Vagina (tissue), 2 donors: ENCODE measurements at places on chromosomes 13 and 19.

DNA sequence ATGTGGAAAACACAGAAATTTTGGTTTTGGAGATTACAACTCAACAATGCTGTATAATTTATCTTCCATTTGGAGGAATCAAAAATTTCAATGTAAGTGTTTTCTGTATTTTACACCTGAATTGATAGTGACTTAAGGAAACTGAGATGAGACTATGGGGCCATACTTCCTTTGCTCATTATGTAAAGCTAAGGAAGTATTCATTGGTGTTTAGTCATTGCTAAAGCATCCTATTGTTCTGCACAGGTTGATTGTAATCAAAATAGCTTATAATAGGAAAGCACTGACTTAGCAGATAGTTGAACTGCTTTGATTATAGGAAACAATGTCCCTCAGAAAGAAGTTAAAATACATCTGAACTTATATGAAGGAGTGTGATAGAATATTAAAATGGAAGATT is 244.4 kb upstream of the SLITRK5 start:
- DNase-seq, result no peak

DNA sequence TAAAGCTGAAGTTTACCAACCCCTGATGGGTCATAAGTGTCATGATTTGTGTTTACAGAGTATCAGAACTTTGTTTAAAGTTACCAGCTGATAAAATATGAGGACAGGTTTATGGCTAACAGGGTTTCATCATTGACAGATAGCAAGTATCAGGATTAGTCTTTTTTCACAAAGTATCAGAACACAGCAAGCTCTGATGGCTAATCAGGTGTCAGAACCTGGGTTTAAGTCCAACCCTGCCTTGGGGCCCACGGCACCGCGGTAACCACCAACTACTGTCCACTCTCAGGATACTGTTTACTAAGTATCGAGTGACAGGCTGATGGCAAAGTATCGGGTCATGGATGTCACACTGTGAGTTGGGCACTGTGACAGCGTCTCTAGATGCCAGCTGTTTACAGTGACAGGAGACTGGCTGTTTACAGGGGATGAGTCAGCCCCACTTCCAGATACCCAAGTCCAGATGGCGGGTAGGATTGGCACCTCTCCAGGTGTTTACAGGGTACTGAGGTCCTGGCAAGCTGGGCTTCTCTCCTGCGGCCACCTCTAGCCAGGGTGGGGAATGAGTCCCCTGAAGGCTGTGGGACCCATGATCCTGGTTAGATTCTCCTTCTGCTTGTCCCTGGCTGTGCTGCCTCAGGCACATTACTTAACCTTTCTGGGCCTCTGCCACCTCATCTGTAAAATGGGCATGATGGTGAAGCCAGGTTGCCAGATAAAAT is 21.8 kb downstream of the ARRDC2 start:
- no peak for DNase-seq

- DNase-seq, result no peak
Measured at GRCh38 chr19:49870309-49870901, 3.0 kb upstream of the PNKP start.

DNA sequence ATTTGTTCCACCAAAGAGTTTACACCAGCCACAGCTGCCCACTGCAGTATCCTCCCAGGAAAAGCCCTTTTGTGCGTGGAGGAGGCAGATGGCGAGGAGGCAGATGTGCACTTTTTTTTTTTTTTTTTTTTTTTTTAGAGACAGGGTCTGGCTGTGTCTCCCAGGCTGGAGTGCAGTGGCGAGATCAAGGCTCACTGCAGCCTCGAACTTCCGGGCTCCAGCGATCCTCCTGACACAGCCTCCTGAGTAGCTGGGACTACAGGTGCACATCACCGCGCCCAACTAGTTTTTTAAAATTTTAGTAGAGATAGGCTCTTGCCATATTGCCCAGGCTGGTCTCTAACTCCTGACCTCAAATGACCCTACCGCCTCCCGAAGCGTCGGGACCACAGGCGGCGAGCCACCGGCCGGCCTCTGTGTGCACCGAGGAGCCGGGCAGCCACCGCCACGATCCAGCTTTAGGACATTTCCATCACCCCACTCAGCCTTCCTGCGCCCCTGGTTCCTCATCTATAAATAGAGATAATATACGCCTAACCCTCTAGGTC is 563 bp upstream of the PDCD5 start:
- DNase-seq, result no peak

- DNase-seq, result no peak
Measured at GRCh38 chr13:105948143-105948542, 587.3 kb downstream of the EFNB2 start.

DNA sequence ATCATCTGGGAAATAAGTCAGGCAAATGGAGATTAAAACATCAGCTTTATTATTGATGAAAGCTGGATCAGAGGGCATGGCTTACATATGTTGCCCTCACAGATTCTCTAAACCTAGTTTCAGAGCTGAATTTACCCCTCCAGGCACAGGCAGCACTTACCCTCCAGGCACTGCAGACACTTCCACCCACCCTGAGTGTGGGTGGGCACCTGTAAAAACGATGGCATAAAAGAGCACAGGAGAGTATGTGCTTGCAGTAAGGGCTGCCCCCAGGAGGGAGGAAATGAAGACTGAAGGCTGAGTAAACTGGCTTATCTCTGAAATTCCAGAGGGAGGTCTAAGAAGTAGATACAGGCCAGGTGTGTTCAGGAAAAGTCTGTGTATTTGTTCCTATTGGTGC is 185.0 kb upstream of the HTR2A start:
- DNase-seq, result no peak

DNA sequence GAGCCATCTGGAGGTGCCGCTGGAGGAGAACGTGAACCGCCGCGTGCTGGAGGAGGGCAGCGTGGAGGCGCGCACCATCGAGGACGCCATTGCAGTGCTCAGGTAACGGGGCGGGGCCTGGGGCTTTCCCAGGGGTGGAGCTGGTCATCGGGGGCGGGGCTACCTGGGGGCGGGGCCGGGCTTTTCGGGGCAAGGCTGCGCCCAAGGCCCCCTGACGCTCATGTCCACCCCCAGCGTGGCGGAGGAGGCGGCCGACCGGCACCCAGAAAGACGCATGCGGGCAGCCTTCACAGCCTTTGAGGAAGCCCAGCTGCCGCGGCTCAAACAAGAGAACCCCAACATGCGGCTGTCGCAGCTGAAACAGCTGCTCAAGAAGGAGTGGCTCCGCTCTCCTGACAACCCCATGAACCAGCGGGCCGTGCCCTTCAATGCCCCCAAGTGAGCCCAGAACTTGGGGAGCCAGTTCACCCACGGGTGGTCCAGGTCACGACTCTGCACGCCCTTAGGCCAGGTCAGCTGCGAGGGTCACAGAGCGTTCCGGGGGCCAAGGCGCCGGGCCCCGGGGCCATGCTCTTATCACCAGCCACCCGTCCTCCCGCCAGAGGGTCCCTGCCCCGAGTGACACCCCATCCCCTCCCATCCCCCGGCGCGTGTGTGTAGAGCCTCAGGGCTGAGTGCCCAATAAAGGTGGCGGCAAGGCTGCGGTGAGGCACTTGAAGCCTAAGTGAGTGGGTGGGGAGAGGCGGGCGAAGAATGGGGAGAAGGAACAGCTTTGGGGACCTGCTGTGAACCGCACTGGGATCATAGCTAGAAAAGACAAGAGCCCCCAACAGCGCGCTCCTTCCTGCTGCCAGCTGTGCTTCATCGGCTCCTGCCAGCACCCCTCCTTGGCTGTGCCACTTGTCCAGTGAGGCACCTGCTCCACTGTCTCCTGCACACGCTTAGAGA is 10.7 kb downstream of the CCDC124 start:
- no peak for DNase-seq

DNA sequence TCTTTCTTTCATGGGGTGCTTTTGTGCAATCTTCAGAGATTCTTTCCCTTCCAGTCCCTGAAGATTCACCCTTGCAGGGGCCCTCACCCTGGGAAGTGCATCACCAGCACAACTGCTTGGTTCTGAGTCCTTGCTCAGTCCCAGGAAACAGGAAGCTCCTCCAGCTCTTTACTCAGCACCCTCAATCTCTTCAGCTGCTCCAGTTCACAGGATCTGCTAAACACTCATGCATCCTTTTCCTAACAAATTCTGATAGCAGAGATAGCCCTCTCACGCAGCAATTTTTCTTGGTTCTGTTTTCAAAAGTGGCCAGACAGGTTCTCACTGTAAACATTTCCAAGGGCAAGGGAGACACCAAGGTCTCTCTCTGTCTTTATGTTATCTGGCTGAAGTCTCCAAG is 823.1 kb downstream of the LIG4 start:
- DNase-seq, result no peak

DNA sequence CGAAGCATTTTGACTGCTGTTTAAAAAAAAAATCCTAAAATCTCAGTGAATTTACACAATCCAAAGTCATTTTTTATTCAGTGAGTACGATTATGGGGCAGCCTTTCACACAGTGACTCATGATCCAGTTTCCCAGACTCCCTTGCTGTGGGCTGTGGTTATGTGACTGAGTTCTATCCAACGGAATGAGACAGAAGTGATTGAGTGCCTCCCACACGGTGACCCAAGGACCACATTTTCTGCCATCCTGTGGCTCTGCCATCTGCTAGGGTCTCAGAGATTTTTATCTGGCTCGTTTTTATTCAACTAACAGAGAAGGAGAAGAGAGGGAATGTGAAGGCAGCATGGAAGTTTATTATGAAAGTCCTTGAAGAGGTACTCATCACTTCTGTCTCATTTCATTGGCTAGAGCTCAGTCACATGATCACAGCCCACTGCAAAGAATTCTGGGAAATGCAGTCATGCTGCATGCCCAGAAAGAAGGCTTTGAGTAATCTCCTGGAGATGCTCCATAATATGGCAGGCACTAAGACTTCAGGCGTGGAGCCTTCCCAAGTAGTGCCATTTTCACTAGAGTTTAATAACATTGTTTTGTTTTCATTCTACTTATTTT is 999.4 kb downstream of the UQCRFS1 start:
- DNase-seq, result no peak

DNA sequence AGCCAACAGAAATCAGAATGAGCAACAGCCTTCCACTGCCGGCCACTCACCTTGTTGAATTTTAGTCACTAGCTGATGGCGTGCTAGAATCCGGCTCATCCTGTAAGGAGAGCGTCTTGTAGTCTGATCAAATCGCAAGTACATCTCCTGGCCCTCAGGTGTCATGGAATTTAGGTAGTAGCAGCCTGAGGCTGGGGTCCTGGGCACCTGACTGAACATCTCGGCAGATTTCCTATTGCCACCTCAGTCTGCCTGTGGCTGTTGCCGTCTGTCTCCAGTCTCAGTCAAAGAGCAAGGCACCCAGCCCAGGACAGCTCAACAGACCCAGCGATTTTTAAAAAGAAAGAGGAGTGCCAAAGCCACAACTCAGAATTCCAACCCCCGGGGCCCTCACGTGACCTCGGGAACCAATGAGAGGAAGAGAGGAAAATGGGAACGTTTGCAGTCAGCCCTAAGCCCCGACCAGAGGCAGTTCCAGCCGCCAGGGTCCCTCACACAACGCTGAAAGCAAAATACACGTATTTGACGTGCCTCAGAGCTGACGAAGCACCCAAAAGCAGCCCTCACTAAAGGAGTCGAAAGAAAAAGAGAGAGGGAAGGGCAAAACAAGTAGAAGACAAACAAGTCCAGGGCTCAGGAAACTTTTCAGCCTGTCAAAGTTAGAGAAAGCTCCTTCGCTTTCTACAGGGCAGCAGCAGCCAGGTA is at the start of gene STARD13:
STARD13 (minus strand) TSS at position 336 of the 705 bp plus-strand sequence; CDS start at position 219, 117 bp downstream.
- DNase-seq, result no peak
